ENCODE measurements at places on chromosomes 16 and 17. TPM values are rescaled to one million over a fixed set of nuclear protein-coding genes. Genes with fewer than 3 reads are reported as not detected.

TPPP3 gene
- total RNA-seq: 12.5 TPM

FNDC8 gene
- total RNA-seq: not detected

TPSG1 gene
- 1.7 TPM for total RNA-seq

PAM16 gene
- total RNA-seq: 58.6 TPM

SEPTIN1 gene
- total RNA-seq: 8.2 TPM

SDK2 gene
- total RNA-seq: 3.4 TPM

CACNG1 gene
- not detected for total RNA-seq

CES3 gene
- total RNA-seq: 0.29 TPM

SPDYE4 gene
- not detected for total RNA-seq
